Liver (tissue), 10 donors: ENCODE measurements at places on chromosomes 5 and 9.
A peak's percentile ranks its signal among the peaks of the same experiment; 100 is the strongest.

GRCh38 chr9:129964901-129965734, 77.9 kb downstream of the FNBP1 start:
- DNase-seq = no peak

DNA sequence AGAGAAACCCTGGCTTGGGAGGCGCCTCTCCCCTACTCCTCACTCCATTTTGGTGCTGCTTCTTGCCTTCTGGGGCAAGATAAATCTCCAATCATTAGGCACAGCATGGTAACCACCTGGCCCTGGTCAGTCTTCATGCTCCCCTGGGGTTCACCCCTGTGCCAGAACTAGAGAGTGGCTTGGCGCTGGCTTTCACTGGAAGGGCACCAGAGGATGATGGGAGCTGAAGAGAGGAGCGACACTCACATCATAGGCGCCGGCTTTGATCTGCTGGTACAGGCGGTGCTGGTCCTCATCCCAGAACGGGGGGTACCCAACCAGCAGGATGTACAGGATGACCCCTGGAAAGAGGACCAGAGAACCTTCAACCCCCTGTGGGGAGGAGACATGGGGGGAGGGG, 38.1 kb downstream of the CAMK2A start:
- DNase-seq = no peak

GRCh38 chr5:30103052-30103451, 1090.4 kb upstream of the CDH6 start:
- no peak for DNase-seq

DNA sequence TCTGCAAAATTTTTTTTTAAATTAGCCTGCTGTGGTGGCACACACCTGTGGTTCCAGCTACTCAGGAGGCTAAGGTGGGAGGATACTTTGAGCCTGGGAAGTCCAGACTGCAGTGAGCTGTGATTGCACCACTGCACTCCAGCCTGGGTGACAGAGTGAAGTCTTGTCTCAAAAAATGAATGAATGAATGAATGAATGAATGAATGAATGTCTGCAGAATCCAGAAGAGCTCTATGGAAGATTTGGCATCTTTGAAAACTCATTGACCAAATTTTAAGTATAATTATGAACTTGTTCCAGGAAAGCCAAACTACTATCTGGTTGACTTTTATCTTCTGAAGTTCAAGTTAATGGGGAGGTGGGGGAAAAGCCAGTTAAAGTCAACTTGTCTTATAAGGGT, 94.2 kb upstream of the ERBIN start:
- no peak for DNase-seq

DNA sequence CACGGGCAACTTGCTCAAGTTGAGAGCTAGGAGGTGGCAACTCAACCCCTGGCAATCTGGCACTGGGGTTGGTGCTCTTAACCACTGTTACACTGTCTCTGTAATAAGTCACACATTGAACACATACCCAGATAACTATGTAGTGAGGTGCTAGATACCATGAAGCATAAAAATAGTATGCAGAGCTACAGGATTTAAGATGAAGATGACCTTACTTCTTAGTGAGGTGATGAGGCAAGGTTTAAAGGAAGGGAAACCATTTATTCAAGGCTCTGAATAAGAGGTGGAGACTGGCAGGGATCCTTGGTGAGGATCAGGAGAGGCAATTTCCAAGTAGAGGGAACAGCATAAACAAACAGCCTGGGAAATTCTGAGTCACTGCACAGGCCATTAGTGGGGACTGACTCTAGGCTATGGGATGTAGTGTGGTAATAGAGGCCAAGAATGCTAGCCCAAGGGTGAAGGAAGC, 67.6 kb upstream of the NR3C1 start:
- DNase-seq = no peak

- no peak for DNase-seq
These were observed 11.9 kb upstream of the ARHGAP26 start for GRCh38 chr5:142758062-142758795.

- no peak for DNase-seq
These were observed 24.4 kb upstream of the TDRD7 start for GRCh38 chr9:97387504-97387886.

- no peak for DNase-seq
These were observed 27.6 kb downstream of the KCNMB1 start for GRCh38 chr5:170361616-170362015.

- DNase-seq = no peak
These were observed 309.6 kb downstream of the MLLT3 start for GRCh38 chr9:20312732-20313131.

DNA sequence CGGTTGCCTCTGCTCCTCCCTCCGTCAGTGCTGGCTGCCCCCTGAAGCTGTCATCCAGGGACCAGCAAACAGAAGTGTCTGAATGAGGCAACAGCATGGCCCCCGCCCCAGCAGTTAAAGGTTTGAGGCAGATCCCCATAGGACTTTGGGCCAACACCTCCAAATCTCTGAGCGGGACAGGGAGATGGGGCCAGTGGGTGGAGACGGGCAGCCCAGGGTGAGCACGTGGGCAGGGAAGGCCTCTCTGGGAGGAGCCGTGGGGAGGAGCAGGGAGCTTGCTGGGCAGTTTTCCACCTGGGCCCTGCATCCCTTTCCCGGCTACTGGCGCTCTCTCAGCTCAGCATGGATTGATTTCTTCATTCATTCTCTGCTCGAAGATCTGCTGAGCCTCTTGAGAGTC, 39.1 kb upstream of the NOTCH1 start:
- DNase-seq = no peak

GRCh38 chr9:113484258-113484730, 20.8 kb downstream of the RGS3 start:
- DNase-seq = no peak

DNA sequence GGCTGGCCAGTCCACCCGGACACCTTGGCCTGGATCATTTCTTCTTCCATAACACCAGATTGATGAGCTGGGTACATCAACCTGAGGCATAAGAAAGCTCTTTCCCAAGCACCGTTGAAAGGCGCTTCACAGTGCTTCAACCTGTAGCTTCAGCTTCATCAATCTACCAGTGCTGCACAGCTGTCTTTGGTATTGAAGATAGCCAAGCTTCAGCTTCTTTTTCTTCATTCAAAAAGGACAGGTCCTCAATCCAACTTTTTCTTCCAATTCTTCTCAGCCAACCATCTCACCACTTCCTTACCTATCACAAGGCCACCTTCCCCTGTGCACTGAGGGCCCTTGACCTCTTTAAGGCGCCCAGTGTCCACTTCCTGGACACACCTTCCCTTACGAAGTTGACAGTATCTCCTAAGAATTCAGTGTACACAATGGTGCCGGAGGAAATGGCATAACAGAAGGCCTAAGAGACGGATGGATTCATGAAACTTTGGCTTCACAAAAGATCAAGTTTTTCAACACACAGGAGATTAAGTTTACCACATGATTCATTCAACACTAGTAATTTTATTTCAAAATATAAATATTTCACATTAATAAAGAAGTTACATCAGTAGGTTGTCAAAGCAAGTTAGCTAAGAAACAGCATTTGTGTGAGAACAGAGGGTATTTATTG, 1.4 kb upstream of the CTNNAL1 start:
- DNase-seq = no peak

DNA sequence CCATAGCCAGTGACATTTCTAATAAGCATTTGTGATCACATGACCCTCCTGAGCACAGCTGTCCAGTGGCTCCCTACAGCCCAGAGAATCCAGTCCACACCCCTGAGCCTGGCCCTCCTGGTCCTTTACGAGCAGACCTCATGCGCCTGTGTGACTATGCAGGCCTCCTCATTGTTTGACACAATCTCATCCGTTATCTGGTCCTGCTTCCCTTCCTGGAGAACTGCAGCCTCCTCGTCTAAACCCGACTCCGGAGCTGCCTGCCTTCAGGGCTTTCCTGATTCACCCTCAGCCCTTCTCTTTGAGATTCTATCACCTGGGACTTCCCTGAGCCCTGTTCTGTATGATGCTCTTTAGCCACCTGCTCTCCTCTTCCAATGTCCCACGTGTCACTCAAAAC, 79.7 kb downstream of the GPR21 start:
- no peak for DNase-seq

DNA sequence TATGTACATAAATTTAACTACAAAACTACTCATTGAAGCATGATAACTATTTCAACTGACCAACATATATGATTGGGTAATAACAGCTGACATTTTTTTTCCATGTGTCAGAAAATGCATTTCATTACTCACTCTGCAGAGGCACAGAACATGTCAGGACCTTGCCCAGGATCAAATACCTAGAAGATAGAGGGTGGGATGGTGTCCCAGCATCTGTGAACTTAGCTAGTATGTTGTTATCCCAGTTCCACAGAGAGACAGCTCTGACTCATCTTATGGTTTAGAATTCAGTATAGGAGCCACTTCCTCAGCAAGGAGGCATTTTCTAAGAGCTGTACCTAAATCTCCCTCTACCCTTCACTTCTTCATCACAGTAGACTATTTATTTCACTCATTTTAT, 1198.6 kb upstream of the ACO1 start:
- DNase-seq = no peak

GRCh38 chr5:64682608-64683007, 7.7 kb upstream of the SHISAL2B start:
- DNase-seq = no peak

DNA sequence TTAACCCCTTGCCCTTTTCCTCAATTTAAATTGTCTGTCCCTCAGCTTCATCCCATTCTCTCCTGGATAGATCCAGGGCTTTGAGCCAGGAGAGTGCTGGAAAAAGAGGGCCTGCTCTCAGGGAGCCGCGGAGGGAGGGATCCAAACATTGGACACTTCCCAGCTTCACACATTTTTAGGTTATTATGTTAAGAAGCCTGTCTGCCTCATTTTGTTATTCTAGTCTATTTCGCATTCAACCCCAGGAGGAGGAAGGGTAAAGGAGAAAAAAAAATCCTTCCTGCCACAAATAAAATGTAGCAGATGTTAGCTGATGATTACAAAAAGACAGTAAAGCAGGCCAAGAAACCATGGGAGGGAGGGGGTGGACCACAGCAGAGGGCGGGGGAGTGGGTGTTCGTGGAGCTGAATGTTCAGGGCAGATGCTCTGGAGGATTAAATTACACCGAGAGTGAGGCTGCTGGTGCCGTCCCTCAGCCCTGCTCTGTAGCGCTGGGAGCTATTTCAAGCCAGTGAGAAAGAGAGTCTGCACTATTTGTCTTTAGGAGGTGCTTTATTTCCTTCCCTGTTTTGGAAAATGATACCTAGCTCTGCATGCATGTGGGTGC, 60.6 kb upstream of the ZFR start:
- DNase-seq = no peak

- no peak for DNase-seq
These were observed 22.5 kb upstream of the LAMC3 start for GRCh38 chr9:130986356-130986965.

DNA sequence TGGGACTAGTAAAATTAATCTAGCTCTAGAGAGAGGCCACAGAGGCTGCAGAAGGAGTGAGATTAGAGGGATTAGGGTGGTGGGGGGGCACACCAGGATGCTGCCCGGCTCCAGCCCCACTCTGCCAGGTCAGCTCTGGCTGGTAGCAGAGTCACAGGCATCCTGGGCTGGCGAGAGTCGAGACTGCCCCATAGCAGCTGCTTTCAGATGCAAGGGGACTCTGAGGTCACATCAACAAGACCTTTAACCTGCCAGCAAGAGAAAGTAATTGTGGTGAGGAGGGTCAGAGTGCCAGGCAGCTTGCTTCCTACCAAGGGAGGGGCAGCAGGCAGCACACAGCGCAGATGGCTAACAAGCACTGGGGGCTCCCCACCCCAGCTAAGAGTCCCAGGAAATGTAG, 7.5 kb downstream of the EPB41L4B start:
- no peak for DNase-seq

- DNase-seq = no peak
These were observed 26.8 kb upstream of the SLC2A8 start for GRCh38 chr9:127370147-127370579.

- DNase-seq = peak; percentile 52
These were observed 478 bp downstream of the TEX10 start for GRCh38 chr9:100352201-100352726.

GRCh38 chr5:96302174-96302738, 130.8 kb downstream of the PCSK1 start:
- no peak for DNase-seq

- no peak for DNase-seq
These were observed 165.1 kb downstream of the PLK2 start for GRCh38 chr5:58294598-58295305.

DNA sequence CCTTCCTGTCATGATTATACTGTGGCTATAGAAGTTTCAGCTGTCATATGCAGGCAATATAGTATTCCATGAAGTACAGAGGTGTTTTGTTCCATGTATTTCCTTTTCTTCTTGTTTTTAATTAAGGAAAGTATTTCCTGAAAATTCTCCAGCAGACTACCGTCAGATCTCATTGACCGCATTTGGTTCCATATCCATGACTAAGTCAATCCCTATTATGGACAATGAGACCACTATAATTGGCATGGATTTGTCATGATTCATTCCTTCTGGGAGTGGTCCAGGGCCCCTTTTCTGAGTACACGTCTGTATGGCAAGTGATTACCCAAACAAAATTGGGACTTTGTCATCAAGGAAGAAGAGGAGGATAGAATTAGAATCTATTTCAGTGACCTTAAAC, 283.2 kb upstream of the CLINT1 start:
- DNase-seq = no peak

DNA sequence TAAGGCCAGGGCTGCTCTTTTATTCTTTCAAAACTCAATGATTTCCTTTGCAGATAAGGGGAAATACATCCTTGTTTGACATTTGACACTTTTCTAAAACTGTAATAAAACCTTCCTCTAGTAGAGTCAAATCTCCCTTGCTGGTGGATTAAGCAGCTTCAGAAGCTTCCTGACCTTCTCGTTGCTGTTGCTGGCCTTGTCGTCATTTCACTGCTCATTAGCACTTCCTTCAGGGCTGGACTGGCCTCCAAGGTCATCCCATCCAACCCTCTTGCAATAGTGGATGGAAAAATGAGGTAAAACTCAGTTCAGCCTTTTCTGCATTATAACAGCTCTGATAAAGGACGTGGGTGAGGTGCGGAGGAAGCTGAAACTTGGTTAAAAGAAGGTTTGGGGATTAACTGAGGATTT, 1.1 kb upstream of the ADAMTSL1 start:
- DNase-seq = no peak

- DNase-seq = no peak
These were observed 158.2 kb upstream of the PPP2R2B start for GRCh38 chr5:147036691-147037245.

DNA sequence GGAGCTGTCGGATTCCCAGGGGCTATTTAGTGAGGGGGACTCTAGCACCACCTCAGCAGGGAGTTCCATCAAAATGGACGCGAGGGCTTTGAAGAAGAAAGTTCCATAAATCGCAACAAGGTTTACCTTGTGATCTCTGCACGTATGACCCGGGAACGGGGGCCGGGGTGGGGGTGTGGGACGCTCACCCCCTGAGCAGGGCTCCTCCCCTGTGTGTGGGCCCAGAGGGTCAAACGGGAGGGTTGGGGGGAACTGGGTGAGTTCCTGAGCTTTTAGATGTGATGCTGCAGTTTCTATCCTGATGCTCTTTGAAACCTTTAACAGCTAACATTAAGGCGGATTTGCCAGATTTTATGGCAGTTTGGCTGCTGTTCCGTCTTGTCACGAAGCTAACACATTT, 18.9 kb upstream of the LRRC14B start:
- no peak for DNase-seq

GRCh38 chr5:90424245-90424644, 14.7 kb upstream of the CETN3 start:
- no peak for DNase-seq

GRCh38 chr5:1159341-1159675, 42.1 kb upstream of the SLC6A19 start:
- no peak for DNase-seq
